ENCODE measurements at places on chromosomes 3 and 15.

GRCh38 chr3:81788610-81789009 lies 27.2 kb upstream of the GBE1 start:
- no peak for DNase-seq

DNA sequence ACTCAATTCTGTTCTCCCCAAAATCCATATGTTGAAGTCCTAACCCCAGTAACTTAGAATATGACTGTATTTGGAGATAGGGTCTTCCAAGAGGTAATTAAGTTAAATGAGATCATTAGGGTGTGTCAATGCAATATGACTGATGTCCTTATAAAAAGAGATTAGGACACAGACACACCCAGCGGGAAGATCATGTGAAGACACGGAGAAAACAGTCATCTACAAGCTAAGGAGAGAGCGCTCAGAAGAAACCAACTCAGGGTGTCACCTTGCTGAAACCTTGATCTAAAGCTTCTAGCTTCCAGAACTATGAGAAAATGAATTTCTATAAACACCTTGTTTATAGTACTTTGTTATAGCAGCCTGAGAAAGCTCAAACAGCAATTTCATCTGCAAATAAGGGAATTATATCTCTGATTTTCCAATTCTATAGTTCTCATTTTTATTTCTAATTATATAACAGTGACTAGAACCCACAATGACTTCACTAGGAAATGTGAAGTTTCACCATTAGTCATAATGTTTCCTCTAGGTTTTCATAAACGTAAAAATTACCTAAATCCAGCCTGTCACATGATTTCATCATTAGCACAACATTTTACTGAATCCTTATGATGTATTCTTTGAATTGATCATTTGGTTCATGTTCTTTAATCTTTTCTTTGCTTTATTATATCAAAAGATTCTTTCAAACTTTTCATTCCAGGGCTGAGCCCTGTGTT lies 459.1 kb upstream of the MDFIC2 start:
- DNase-seq: no peak

- no peak for DNase-seq
Measured at GRCh38 chr3:61966200-61966599, 404.8 kb downstream of the PTPRG start.

DNA sequence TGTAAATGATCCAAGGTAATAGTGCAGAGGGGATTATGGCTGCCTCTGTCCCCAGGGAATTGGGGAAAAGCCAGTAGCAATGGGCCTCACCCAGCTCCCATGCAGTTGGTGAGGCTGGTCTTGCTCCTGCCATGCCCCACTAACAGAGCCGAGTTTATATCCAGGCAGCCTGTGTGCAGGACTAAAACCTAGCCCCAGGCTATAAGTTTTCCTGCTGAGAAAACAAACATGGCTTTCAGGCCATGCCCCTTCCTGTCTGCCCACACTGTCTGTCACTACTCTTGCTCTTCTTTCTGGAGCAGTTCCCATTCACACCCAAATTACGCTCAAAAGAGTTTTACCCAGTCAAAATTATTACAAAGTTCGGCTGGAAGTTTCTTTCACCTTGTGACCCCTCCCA lies 73.5 kb upstream of the SPATA16 start:
- no peak for DNase-seq

DNA sequence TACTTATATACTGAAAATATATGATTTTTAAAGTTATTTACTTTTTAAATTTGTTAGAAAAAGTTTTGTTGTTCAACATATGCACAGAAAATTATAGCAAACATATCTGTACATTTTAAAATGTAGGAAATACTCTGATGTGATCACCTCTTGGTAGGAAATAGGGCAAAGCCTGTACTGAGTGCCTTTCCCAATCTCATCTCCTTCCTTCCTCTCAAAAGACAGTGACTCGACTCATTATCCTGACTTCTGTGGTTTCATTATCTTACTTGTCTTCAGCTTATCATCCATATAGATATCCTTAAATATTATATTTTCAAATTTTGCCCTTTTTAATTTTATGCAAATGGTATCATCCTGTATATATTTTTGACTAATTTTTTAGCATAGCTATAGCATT lies 18.4 kb upstream of the ALCAM start:
- no peak for DNase-seq

GRCh38 chr3:141152801-141153678 lies 78.6 kb upstream of the PXYLP1 start:
- no peak for DNase-seq

GRCh38 chr3:140216249-140216648 lies 281.3 kb downstream of the CLSTN2 start:
- no peak for DNase-seq

DNA sequence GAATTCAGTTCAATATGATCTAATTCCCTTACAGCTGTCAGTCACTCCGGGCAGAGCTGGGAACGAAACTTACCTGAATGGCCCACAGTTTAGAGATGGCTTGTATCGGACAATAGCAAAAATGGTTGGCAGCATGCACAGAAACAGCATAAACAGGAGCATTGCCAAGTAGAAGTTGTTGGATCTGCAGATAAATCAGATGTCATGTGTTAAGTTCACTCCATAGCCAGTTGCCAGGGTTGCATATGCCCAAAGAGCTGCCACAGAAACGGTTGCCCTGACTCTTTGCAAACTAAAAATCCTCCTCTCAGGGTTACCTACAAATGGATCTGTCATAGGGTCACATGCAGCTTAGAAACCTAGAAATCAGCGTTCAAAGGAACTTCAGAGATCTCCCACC lies 15.4 kb upstream of the STARD5 start:
- DNase-seq: no peak

GRCh38 chr15:87959080-87959479 lies 297.5 kb downstream of the NTRK3 start:
- no peak for DNase-seq

- peak; percentile 53 for DNase-seq
Measured at GRCh38 chr3:143121241-143122088, 1.9 kb downstream of the CHST2 start.

DNA sequence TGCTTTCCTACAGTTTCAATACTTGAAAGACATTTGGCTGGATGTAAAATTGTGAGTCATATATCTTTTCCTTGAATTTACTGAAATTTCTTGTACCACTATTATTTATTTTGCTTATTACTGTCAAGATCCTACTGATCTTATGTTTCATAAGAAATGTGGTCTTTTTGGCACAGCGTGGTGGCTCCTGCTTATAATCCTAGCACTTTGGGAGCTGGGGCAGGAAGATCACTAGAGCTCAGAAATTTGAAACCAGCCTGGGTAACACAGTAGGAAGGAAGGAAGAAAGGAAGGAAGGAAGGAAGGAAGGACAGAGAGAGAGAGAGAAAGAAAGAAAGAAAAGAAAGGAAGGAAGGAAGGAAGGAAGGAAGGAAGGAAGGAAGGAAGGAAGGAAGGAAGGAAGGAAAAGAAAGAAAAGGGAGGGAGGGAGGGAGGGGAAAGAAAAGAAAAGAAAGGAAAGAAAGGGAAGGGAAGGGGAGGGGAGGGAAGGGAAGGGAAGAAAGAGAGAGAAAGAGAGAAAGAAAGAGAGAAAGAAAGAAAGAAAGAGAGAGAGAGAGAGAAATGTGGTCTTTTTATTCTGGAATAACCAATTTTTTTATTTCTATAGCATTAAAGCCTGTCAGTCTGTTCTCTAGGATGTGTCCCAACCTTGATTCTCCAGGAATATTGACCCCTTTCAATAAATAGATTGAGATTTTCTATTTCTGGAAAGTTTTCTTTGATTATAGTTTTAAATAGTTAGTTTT lies 572.0 kb upstream of the TGFBR2 start:
- no peak for DNase-seq

GRCh38 chr3:149430216-149430615 lies 44.3 kb upstream of the TM4SF4 start:
- DNase-seq: no peak

- DNase-seq: no peak
Measured at GRCh38 chr3:37995652-37996641, 5.4 kb downstream of the VILL start.

DNA sequence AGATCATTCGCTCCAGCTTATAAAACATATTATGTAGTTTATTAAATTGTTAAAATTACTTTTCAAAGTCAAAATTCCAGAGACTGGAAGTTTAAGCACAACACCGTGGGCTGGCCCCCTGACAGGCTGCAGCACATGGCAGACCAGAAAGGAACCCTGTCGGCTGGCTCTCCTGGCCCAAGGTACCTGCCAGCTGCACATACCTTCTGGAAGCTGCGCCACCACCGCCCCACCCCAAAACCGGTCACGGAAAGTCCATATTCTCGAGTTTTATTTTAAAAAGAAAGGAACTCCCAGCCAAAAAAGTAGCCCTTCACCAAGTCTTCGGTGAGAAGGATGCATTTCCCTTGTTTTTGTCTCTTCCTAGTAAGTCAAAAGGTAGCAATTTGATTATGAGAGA lies 94.6 kb downstream of the FOXP1 start:
- no peak for DNase-seq

DNA sequence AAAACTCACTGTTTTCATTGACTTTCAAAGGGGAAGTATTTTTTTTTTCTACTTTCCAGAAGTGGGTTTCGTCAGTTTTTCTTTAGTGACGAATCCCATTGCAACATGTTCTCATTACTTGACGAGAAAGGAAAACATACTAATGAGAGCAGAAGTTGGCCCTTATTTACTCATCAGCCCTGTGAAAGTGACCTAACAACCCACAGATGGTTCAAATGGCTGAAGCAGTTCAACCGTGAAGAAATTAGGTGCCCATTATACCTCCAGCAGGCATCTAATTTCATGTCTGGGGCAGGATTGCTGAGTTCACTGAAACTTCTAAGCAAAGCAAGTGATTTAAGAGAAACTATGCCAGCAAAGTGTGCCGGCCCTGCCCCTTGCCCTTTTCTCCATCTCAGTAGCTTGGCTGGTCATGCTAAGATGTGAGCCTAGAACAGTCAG lies 9.0 kb downstream of the AQP9 start:
- no peak for DNase-seq

GRCh38 chr3:107284612-107285011 lies 92.6 kb upstream of the CCDC54 start:
- DNase-seq: no peak

GRCh38 chr15:98865397-98866339 lies 141.9 kb downstream of the PGPEP1L start:
- peak; percentile 48 for DNase-seq

DNA sequence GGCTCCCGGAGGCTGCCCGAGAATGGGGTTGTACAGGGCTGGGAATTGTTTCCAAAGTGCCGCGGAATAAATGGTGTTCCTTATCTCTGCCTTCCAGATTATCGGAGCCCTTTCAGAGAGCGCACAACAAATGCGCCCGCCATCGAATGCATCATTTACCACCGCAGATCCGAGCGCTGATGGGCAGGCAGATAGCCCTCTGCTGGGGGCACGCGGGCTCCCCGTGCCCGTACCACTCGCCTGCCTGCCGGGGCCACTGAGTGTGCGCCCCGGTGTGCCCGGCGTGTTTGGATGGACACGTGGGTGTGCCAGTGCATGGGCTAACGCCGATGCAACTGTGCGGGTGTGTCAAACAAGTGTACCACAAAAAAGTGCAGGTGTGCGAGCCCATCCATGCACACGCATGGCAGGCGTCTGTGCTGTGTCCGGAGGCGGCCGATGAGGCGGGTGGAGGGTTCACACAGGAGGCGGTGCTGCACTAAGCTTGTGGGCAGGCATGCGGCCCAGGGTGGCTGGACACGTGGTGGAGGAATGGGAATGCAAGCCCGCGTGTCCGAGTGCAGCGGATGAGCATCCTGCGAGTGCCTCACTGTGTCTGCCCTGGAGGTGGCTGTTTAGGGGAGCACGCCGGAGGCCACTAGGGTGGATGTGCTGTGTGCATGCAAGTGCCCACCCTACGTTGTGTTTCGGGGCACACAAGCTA lies 3.8 kb upstream of the GATA2 start:
- no peak for DNase-seq

DNA sequence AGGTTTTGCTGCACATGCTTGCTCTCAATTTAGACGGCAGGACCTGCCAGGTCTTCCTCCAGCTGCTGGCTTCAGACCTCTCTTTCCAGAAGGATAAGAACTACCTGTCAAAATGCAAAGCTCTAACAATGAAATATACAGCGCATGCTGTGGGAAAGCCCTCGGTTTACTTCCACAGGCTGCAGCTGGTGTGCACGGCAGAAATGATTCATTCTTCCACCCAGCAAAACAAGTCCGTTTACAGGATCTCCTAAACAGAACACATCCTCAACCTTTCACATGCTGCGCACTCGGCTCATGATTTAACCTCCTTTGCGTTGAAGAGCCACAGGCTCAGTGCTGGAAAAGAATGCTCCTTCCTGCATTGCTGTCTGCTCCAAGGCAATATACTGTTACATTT lies 92.4 kb upstream of the WNT5A start:
- no peak for DNase-seq

- DNase-seq: no peak
Measured at GRCh38 chr3:43707998-43708397, 17.3 kb downstream of the ABHD5 start.

DNA sequence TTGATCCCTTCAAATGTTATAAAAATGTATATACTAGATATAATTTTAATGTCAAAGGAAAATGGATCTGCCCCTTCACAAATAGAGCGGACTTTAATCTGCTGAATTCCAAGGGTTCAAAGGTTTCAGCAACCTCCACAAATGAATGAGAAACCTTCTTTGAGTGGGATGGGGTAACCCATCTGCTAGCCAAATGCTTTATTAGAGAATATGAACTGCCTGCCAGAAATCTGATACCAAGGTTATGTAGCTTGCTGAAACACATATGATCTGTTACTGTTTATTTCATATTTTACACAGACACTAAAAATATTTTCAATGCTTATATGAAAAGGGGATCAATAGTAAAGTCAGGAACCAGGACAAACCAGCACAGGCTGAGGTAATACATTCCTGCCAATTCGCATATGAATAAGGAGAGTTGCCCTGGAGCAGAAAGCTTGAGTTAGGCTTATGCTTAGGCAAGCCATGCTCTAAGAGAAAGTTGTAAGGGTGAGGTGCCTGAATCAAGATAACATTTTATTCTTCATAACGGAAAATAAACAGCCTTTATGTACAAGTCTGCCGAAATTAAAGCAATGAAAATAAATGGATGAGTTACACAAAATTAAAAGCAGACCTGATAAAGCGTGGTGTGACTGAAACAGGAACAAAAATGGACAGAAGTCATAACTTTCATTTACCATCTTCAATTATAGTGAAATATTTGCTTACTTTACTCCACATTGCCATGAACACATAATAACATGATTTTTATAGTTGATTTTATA lies 26.5 kb downstream of the PLOD2 start:
- DNase-seq: no peak

DNA sequence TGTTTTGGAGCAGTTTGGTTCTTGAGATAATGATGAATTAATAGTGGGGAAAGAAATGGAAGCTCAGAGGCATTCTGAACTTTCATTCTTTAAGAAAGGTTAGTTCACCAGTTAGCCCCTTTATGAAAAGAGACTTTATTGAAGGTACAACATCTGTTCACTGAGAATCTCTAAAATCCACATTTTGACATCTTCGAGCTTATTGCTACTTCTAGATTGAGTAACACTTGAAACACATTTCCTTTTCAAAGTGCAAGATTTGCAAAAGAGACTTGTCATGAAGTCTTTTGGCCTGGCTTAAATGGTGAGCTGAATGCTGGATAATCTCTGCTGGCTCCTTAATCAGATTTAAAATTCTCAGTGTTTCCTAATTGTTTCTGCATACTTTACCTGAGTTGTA lies 42.3 kb downstream of the RAB8B start:
- DNase-seq: no peak

GRCh38 chr3:127889461-127889863 lies 25.6 kb upstream of the KBTBD12 start:
- DNase-seq: no peak

GRCh38 chr3:55897573-55898224 lies 410.6 kb upstream of the WNT5A start:
- no peak for DNase-seq
